Bronchial epithelial cell (primary cell): ENCODE measurements at places on chromosomes 7 and 10. TPM values are rescaled to one million over a fixed set of nuclear protein-coding genes. Genes with fewer than 3 reads are reported as not detected.

Gene CFAP69
- total RNA-seq = 0.53 and 2.3 TPM in 2 replicates

Gene UBN2
- 5.0 and 5.8 TPM in 2 replicates for total RNA-seq

Gene NXPH1
- not detected in 2 replicates for total RNA-seq

Gene AKR1C3
- 45.5 and 69.5 TPM in 2 replicates for total RNA-seq

Gene ST8SIA6
- 0.53 and 4.4 TPM in 2 replicates for total RNA-seq

Gene PNLIPRP1
- not detected in 2 replicates for total RNA-seq

Gene BZW2
- 61.8 and 91.4 TPM in 2 replicates for total RNA-seq

Gene GALNT17
- total RNA-seq = not detected in 2 replicates

Gene NEURL1
- 1.1 and 5.1 TPM in 2 replicates for total RNA-seq

Gene FBXO24
- 0.38 and 0.53 TPM in 2 replicates for total RNA-seq

- peak; percentile 48 for DNase-seq
Measured at GRCh38 chr10:5611899-5612680, 54.3 kb downstream of the ASB13 start.

DNA sequence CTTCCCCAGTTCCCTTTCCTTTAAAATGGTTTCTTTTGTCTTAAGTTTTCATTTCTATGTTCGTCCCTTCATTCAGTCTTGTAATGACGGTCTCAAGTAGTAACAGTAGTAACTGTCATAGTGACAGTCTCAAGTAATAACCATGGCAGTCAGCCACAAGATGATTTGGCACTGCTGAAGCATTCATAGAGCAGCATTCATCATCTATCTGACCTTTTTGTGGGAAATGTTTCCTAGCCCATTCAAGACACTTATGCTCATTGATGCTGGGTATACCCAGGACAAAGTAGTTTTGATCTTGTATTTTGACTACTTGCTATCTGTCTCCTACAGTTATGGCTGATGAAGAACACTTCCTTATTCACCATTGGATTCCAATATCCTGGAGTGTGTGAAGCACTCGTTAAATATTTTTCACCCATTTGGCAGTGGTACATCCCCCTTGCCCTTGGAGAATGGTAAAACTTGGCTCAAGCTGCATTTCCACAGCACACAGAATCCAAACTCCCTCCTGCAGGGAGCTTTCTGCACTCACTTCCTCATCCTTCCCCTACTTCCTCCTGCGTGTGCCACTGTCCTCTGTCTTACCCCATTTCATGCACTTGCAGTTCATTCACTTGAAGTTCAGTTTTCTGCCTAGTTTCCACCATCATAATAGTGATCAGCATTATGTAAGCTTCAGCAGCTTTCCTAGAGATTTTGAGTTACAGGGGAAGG is 19.0 kb downstream of the GIMAP4 start:
- no peak for DNase-seq

- peak; percentile 78 for DNase-seq
Measured at GRCh38 chr7:34451923-34452322, 206.1 kb upstream of the NPSR1 start.

DNA sequence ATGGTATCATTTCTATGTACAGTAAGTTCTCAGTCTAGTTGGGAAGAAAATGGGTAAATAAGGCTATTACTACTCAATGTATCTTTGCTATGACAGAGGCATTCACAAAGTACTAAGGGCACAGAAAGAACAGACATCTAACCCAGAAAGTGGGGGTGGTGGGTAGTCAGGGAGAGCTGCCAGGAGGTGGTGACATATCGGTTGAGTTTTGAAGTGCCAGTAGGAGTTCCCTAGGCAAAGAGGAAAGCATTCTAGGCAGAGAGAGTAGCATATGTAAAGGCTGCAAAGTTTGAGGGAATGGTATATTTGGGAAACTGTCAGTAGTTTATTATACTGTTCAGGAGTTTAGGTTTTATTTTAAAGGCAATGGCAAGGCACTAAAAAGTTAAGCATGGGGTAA is 282.8 kb downstream of the PHTF2 start:
- no peak for DNase-seq

GRCh38 chr10:89219513-89220218 is 12.5 kb upstream of the CH25H start:
- peak; percentile 24 for DNase-seq

DNA sequence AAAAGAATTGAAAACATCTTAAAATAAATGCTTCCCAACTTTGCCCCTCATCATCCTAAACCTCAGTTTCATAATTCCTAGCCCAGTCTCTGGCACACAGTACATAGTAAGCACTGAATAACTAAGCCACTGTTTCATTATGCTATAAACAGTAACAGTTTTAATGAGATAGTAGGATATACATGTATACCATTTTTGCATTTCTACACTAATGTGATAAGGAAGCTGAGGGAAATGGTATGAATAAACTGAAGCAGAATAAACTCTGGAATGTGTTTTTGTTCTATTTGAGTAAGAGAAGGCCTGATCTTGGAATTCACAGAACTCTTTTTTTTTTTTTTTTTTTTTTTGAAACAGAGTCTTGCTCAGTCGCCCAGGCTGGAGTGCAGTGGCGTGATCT is 8.8 kb downstream of the NAPEPLD start:
- no peak for DNase-seq

DNA sequence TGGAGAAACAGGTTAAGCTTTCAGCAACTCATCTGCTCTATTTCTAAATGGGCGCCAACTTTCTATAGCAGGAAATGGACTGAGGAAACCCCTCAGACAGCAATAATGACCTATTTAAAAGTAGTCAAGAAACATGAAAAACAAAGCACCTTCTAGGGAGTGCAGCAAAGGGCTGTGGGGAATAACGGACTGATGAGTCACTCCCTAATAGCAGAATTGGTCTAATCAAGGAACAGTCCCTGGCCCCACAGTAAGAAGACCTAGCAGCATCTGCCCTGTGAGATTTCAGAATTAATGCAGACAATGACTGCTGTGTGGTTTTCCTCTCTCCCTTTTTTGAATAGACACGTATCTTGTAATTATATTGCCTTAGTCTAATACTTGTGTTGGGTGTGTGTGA is 602.9 kb downstream of the IPMK start:
- no peak for DNase-seq

GRCh38 chr7:32416846-32417245 is 73.3 kb downstream of the LSM5 start:
- DNase-seq = no peak

DNA sequence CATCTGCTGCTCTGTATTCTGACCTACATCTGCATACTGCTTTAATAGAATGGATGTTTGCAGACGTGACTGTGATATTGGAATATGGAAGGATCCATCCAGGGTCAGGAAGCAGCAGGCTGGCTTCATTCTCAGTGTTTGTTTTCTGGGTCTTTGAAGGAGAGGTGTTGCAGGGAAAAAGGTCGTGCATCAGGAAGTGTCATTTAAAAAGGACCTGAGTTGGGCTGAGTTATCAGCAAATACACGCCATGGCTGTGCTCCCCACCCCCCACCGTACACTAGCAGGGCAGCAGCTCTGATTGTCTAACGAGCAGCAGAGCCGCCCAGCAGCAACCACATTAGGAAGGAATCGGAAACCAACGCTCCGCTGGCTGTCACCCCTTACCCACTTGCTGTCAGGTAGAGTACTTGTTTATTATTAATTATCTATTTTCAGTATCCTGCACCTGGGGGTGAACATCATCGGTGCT is 63.1 kb upstream of the STEAP1B start:
- no peak for DNase-seq

DNA sequence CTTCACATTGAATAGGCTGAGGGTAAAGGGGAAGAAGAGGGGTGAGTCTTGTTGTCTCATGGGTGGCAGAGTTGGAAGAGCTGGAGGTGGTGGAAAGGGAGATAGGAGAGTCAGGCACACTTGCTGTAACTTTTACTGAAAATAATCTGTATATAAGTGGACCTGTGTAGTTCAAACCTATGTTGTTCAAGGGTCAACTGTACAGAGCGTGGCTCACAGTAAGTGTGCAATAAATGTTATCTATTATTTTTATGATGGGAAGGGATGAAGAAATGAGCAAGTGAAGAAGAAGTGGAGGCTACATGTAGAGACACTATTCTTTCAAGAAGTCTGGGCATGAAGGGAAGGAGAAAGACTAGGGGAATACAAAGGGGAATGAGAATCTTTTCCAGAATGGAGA is 71.5 kb upstream of the FAM133B start:
- DNase-seq = no peak

GRCh38 chr7:78770422-78771410 is 682.8 kb downstream of the MAGI2 start:
- peak; percentile 26 for DNase-seq

DNA sequence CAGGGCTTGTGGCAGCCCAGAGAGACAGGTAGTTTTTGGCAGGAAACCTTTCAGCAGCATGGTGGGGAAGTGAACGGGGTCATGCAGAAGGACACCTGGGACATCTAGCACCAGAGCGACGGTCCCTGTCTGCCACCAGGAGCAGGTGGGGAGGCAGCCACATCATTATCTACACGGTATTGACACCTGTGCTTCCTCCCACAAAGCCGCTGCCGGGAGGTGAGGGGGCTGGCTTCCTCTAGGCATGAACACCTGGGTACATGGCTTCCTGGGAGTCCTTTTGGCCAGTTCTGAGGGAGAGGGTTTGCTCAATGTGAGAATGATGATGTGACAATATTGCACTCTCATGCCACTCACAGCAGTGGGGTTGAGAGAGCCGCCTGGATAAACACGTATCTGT is 275.2 kb downstream of the ACTR3B start:
- no peak for DNase-seq

DNA sequence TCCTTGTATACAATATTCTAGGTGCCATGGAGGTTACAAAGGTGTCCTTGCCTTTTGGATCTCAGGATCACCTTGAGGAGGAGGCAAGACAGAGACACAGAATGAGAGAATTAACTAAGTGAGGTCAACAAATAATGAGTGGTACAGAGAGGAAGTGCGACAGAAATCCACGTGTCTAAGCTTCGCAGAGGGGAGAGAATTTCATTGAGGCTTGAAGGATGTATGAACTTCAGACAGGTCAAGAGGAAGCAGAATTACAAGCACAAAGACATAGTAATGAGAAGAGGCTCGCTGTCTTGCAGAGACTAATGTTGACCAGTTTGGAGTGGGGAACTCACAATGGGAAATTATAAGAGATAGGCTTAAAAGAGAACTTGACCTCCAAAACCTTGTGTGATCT is 308.7 kb downstream of the FRMD4A start:
- no peak for DNase-seq

- DNase-seq = peak; percentile 62
Measured at GRCh38 chr10:80501381-80501912, 36.3 kb upstream of the SH2D4B start.

- no peak for DNase-seq
Measured at GRCh38 chr7:137371616-137372015, 28.1 kb upstream of the PTN start.

- DNase-seq = peak; percentile 77
Measured at GRCh38 chr7:22980422-22980821, 33.5 kb downstream of the HYCC1 start.

DNA sequence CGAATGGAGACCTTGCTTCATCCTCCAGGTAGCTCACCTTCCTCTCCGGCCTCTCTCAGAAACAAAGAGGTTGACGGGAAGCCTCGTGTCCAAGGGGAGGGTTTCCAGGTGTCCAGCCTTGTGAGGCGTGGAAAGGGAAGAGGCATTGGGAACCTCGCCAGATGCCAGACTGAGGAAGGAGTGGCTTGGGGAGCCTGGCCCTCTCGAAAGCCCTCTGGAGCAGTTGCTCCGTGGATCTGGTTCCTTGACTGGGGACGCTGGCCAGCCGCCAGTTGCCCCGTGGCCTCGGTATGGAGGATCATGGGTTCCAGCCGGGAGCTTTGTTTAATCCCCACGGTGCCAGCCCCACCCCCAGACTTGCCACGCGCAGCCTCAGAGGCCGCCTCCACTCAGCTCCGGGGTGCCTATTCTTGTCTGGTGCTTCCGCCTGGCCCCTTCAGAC is 30.3 kb upstream of the SUN1 start:
- peak; percentile 47 for DNase-seq

DNA sequence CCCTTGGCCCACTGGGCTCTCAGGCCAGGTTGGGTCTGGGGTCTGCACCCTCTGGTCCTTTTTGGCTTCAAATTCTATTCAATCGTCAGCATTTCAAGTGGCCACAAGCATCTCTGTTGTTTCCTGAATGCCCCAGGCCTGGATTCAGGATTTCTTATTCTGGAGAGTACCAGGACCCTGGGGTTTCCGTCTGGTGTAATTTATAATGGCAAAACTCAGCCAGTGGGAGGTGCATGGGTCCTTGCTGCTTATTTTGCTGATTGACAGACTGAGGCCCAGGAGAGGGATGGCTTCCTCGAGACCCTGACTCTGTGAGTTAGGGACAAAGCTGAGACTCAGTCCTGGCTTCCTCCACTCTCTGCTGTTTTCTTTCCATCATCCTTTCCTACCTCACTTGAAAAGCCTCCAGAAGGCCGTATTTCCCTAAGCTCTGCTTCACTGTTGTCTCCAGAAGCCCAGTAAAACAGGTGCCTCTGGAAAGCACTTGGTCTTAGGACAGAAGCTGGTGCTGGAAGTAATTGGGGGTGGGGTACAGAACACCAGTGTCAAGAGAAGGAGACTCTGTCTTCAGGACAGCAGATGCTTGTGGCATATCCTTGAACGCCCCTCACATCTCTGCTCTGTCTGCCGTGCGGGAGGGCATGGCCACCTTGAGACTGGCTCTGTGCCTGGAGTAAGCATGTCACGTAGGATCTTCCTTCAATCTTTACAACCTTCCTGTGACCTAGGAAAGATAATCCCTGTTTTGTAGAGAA is 39.4 kb upstream of the SH2D4B start:
- no peak for DNase-seq

- no peak for DNase-seq
Measured at GRCh38 chr7:36781011-36781738, 56.9 kb upstream of the AOAH start.

DNA sequence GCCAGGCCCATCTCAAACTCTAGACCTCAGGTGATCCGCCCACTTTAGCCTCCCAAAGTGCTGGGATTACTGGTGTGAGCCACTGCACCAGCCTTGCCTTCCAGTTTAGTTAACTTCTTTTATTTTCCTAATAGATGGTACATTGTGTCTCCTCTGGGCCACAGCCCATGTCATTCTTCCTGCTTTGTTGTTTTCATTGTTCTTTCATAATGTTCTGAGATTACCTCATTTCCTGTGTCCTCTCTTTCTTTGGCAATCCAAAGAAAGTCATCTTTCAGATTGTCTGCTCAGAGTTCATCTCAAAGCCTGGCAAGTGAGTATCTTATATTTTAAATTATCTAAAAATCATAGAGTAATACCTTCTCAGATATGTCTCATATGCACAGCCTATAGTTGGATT is at the start of gene OLAH:
Gene OLAH (plus strand): TSS at position 270 of the 400 bp plus-strand sequence. CDS start 3,346 bp downstream, outside the sequence.
- DNase-seq = peak; percentile 31

- DNase-seq = no peak
Measured at GRCh38 chr10:847868-848267, 83.6 kb downstream of the LARP4B start.

- no peak for DNase-seq
Measured at GRCh38 chr10:58319599-58319998, 15.2 kb upstream of the UBE2D1 start.

GRCh38 chr10:44966129-44966815 is 6.7 kb downstream of the RASSF4 start:
- DNase-seq = no peak
